ENCODE measurements at places on chromosomes 5 and 9.

- peak; percentile 21 for DNase-seq
Measured at GRCh38 chr9:84697509-84698114, 28.1 kb downstream of the NTRK2 start.

GRCh38 chr5:463952-464351 lies 21.0 kb downstream of the EXOC3 start:
- DNase-seq = peak; percentile 76

DNA sequence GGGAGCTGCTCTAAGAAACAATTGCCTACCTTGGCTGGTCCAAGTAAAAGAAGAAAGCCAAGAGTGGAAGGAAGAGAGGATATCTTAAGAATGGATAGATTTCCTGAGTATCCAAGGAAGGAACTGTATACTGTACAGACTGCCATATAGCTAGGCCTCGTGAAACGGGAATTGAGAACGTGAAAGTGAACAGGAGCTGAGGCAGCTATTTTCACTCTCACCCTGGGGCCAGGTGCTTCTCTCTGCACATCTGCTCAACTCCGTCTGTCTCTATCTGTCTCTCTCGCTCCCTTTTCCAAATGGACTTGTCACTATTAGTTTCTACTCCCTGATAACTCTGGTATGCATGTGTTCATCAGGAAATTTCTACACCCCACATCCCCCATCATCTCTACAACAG lies 35.9 kb upstream of the TESK1 start:
- no peak for DNase-seq

DNA sequence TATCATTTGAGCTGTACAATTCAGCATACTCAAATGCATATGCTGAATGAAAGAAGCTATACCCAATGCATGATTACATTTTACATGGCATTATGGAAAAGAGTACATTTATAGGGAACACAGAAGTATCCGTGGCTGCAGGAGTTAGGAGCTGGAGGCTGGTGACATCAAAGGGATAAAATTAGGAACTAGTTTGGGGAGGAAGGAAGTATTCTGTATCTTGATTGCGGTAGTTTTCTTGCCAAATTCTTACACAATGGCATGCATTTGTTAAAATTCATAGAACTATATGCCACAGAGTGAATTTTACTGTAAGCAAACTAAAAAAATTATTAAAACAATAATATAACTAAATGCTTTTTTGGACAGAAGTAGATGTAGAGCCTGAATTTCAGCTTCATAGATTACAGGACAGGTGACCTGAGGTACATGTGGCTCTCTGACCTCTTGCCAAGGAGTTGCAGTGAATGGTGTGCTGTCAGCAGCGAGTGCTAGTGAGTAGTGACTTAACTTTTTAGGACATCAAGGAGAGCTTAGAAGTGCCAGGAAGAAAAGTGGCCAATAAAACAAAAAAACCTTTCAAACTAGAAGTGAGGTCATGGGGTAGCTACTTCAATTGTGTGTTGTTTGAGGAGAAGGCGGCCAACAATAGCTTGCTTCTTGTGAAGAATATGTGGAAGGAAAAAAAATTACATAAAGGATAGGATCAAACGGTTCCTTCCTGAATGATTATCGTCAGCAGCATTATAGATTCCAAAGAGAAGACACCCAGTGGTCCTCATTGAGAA lies 514.9 kb upstream of the CLINT1 start:
- no peak for DNase-seq

- DNase-seq = no peak
Measured at GRCh38 chr9:116555119-116555518, 132.0 kb upstream of the TRIM32 start.

DNA sequence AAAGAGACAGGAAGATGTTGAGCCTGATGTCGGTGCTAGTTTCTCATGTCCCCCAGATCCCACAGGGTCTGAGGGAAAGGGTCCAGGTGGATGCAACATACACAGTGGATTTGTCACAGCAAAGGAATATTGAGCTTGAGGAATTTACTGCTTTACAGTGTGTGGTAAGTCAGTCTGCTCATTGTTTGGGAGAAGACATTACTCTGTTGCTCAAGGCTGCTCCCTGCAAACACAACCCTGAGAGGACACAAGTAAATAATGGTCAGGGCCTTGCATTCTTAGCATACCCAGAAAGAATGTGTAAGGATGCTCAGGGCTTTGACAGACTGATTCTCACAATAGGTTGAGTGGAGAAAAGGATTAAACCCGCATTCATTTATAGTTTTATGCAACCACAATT lies 7.3 kb upstream of the MAN2A1 start:
- no peak for DNase-seq

GRCh38 chr9:34611251-34611810 lies 566 bp downstream of the RPP25L start:
- DNase-seq = no peak

GRCh38 chr5:151825445-151825844 lies 53.7 kb downstream of the G3BP1 start:
- no peak for DNase-seq

- DNase-seq = no peak
Measured at GRCh38 chr5:571791-572190, 40.3 kb upstream of the CEP72 start.

DNA sequence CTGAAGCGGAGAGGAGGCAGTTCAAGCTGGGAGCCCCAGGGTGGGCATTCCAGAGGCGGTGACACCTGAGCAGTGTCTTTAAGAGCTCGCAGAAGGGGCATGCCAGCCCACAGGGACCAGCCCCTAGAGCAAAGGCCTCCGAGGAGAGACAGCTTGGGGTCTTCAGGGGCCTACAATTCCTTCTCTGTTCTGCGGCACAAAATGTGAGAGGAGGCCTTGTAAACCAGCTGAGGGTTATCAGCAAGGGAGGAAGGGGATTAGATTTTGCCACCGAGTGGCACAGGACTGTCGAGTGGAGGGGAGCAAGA lies 505 bp upstream of the SIGMAR1 start:
- no peak for DNase-seq

- DNase-seq = no peak
Measured at GRCh38 chr5:149646564-149646963, 65.3 kb downstream of the ARHGEF37 start.

GRCh38 chr5:26339576-26339975 lies 698.8 kb downstream of the CDH9 start:
- DNase-seq = no peak

DNA sequence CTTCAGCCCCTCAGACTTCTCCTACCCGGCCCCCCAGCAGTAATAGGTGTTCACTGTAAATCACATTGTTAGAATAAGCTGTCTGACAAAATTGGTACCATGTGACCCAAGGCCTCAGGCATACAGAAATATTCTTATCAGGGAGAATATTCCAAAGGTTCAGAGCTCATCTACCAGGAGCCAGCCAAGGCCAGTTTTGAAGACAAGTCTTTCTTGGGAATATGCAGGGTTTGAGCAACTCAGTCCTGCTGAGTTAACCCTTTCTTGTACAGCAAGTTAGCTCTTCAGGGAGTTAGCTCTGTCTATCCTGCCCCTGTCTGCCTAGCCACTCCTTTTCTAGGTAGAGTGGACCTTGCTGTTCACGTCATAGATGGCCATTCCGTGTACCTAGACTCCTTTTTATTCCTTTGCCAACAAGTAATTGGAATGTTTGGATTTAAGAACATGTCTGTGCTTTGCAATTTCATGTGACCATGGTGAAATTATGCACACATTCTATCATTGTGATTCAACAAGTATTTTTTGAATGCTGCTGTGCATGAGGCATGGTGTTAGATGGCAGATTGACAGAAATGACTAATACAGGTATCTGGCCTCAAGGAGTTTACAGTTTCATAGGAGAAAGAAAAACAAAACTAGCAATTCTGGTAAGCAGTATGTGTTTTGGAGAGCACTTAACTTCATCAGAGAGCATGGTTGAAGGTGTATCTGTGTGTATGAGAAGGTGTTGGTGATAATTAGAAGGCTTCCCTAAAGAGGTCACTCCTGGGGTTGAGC lies 22.6 kb downstream of the TGFBR1 start:
- DNase-seq = no peak

GRCh38 chr5:1414311-1415058 lies 30.8 kb downstream of the SLC6A3 start:
- no peak for DNase-seq

DNA sequence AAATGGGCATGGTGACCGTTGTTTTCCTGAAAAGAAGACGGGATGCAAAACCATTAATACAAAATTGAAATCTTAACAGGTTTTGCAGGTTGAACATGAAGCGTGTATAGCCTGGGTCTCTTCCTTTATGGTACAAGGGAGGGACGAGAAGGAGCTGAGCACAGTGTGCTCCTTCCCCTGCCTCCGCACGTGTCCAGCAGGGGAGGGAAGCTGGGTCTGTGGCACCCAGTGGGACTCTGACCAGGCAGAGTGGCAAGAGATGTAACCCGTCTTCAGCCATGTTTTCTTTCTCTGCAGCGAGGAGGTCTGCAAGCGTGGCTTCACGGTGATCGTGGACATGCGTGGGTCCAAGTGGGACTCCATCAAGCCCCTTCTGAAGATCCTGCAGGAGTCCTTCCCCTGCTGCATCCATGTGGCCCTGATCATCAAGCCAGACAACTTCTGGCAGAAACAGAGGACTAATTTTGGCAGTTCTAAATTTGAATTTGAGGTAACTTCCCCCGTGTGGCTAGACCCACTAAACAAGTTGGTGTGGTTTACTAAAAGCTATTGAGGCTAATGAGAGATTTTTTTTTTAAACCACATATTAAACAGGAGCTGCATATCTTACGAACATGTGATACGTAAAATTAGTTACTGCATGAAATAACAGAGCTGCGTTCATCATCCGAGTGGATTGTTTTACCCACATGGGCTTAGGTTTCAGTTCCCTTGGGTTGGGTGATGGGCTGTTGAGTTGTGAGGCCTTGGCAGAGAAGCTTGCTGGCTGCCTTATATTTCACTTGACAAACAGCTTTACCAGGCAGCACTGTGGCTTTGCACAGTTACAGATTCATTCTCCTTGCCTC lies 143.7 kb downstream of the TRIO start:
- DNase-seq = no peak

DNA sequence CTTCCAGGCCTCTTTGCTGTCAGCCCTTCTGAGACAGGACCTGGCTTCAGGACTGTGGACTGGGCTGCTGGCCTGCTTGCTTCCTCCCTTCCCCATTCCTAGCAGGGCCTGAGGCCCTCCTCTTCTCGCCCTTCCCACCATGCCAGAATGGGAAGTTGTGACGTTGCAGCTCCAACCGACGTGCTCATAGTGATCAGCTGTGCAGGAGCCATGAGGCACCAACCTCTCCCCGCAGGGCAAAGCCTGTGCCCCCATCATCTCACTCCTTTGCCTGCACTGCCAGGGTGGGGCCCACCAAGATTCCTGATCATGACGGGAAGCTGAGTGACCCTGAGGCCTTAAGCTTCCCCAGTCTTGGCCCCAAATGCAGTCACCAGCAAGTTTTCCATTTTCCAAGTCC lies 45.1 kb upstream of the GARNL3 start:
- no peak for DNase-seq

DNA sequence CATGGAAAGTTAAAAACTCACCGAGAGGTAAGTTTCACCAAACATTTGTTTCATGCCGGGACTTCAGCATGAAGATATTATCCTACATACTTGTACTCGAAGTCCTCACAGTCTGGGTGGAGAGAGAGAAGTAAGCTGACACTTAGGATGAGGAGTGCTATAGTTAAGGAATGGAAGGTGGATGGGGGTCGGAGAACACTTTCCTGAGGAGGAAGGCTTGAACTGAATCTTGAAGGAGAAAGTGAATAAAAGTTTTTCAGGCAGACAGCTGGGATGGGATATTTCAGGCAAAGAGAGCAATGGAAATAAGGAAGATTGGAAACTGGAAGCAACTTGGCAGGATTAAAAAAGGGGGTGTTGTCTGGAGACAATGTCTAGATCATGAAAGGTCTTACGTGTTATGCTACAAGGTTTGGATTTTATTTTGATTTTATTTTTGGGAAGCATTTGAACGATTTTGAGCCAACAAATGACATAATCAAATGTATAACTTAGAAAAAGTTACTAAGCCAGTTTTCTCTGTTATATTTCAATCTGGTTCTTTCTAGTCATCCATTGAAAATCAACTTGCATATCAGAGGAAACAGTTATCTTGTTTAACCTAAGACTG lies 167.1 kb downstream of the PAM start:
- no peak for DNase-seq

- DNase-seq = no peak
Measured at GRCh38 chr9:23621188-23621587, 204.9 kb downstream of the ELAVL2 start.

- no peak for DNase-seq
Measured at GRCh38 chr5:62502456-62503101, 76.0 kb upstream of the LRRC70 start.

DNA sequence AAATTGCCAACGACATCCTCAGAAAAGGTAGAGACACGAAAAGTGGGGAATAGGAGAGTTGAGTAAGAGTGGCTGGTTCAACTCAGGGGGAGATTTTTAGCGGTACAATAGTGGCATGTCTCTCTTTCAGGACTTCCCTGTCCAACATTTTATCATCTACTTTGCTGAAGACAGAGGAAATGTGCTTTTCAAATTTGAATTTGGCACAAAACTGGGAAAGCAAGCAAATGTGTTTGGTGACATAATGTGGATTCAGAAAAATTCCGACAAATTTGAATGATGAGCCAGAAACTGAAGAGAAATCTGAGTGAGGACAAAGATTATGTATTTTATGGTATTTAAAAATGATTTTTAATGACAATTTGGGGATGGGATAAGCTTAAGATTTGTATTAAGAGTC lies 33.6 kb upstream of the ZNF608 start:
- DNase-seq = no peak

DNA sequence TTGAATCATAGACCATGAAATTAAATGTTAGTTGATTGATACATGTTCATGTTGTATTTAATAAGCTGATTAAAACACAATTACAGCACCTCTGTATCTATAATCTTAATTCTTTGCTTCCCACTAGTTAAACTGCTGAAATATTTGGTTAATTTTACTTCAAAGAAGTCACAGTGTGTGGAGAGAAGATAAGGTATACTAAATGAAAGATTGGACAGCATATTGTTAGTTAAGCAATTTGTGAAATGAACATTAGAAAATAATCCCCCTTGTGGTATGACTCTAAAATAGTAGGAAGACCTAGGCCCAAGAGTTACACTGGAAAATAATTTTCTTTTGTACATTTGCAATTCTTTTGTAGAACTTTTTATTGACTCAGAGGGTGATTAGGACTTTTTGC lies 30.3 kb downstream of the MAN2A1 start:
- no peak for DNase-seq

DNA sequence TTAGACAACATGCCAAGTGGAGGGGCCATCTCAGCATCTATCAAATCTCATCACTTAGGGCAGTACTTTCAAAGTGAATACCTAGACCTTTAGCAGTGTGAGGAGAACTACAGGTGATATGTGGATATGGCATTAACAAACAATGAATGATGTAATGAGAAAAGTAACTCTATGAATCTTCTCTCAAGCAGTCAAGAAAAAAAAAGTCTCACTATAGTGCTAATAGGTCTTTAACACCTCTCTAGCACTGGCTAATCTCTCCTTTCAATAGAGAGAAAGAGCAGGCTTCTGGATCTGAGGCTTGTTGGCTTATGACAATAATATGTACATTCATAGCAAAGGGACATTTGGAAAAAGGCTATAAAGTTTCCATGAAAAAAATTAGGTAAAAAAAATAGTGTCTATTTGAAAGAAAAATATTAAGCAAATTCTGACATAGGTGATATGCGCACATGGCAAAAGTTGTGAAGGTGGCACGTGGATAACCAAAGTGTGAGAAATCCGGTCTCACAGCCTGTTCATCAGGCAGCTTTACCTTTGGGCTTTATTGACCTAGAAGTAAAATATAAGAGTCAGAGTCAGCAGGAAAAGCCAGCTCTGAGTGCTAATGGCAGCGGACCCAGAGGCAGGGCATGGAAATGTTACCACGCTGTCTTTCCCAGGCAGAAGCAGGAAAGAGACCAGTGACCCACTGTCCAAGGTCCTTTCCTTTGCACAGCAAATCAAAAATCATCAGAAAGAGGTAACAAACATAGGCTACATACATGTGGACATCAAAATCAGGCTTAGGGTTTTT lies 203.4 kb downstream of the EFNA5 start:
- DNase-seq = no peak

Measured in activated T-helper 9 cell treated with anti-CD3 and anti-CD28 coated beads, Interleukin-2, amount 50 U/mL, for 16 hours (primary cell).